Left kidney (tissue), 8 donors: ENCODE measurements at places on chromosomes 5 and 9.

DNA sequence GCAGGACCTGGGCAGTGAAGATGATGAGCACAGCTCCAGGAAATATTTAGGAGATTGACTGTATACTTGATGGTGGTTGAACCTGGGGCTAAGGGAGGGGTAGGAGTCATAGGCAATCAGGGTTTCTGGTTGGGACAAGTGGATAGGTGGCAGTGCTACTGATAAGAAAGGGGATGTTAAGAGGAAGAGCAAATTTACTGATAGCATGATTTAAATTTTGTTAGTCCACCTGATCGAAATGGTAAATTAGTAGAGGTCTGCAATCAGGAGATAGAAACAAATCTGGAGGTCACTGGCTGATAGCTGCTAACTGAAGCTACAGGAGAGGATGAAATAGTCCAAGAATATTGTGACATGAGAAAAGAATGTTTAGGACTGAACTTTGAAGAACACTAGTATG lies 5.7 kb upstream of the C5orf34 start:
- DNase-seq: no peak

- no peak for DNase-seq
These were observed 1.8 kb downstream of the SMIM15 start for GRCh38 chr5:61160497-61160896.

DNA sequence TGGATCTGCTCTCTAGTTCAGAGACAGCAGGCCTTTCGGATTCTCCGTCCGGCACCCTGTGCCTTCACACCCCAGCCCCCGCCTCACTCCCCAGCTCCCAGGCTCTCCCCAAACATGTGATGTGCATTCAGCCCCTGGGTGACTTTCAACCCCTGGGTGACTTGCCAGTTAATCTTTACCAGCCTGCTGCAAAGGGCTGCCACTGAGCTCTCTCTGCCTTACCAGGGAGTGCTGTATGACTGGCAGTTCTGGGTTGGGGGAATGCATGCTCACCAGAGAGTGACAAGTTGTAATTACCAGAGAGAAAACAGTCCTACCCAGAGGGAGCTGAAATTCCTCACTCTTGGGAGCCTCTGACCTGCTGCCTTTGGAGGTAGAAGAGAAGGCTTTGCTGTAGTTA lies 4.9 kb upstream of the ADRA1B start:
- DNase-seq: peak; percentile 74

DNA sequence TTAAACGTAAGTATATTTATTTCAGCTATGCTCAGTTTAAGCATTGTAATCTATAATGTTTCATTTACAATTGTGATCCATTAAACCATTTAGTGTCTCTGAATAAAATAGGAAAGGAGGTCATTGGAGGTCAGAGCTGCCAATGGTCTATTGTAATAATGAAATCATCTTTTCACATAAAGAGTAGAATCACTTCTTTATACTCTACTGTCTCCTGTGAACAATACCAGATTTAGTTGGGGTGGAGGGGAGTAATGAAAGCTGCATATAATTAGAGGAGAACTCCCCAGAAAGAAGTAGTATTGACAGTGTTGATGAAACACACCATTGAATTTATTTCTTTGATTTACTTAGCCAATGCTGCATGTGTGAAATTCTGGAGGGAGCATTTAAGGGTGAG lies 35.1 kb upstream of the ZFYVE16 start:
- no peak for DNase-seq

DNA sequence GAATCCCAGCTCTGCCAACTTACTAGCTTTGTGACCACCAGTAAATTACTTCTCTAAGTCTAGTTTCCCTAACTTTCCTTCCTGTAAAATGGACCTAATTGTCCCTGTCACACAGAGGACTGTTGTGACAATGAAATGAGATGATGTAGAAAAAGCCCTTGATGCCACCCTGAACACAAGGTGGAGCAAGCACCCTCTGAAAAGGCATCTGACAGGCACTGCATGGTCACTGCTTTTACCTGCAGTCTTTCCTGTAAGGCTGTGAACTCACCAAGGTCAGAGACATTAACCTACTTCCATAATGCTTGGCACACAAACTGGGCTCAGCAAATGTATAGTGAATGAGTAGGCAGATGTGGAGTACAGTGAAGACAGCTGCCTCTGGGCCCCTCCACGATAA lies 6.1 kb downstream of the SLC31A2 start:
- DNase-seq: no peak

DNA sequence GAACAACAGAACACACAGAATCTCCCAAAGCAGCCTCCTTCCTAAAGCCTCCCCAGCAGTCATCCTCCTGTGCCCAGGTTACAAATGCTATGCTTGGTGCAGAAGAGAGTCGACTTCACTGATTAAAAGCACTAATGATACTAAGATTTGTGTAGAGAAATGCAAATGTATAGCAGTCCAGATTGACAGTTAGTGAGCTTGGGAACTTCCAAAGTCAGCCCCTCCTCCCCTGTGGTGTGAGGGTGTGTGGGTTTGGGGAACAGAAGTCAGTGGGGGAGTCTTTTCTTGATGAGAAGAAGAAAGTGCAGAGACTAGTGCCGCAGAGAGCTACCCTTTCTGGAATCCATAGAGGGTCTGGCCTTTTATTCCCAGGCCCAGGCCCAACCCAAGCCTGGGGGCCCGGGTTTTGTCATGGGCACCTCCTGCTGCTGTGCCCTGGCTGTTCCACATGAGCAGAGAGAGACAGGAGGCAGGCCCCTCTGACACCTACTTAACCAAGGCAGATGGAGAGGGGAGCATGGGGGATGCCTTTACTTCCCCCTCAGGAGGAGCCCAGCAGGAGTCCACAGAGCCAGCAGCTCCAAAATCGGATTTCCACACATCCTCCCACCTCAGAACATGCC lies 173.3 kb downstream of the DENND1A start:
- no peak for DNase-seq

GRCh38 chr9:108720191-108720642 lies 135.6 kb downstream of the ACTL7B start:
- DNase-seq: no peak

GRCh38 chr5:54643685-54644106 lies 126.1 kb downstream of the SNX18 start:
- no peak for DNase-seq

DNA sequence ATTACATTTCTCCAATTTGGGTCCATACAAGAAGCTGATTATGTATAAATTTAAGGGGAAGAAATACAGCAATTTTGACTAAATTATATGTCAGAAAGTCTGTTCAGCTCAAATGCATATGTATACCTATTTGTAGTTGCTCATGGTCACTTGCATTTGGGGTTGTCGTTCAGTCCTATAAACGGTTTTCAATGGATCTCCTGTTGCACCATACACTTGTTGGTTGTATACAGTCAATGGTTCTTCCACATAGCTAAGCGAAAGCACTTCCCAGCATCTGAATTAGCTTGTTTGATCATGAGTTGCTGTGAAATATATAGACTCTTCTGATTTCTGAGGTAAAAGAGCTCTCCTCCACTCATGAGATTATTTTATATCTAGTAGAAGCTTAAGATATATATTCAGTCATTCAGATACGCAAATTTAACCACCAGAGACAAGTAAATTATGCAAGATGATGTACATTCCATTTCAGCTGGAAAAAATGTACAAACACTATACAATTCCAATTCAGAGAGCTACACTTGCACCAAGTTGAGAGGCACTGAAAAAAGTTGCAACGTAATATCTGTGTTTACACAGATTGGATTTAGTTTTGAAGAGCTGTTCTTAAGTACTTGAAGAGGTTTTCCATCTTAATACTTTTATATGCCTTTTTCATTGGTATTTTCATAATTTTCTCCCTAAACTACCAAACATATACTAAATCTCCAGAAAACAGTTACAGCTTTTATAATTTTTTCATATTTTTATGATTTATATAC lies 64.4 kb upstream of the POU5F2 start:
- no peak for DNase-seq

- no peak for DNase-seq
These were observed 40.7 kb upstream of the S1PR3 start for GRCh38 chr9:88950341-88951154.

GRCh38 chr5:22352493-22352892 lies 500.7 kb downstream of the CDH12 start:
- DNase-seq: no peak

DNA sequence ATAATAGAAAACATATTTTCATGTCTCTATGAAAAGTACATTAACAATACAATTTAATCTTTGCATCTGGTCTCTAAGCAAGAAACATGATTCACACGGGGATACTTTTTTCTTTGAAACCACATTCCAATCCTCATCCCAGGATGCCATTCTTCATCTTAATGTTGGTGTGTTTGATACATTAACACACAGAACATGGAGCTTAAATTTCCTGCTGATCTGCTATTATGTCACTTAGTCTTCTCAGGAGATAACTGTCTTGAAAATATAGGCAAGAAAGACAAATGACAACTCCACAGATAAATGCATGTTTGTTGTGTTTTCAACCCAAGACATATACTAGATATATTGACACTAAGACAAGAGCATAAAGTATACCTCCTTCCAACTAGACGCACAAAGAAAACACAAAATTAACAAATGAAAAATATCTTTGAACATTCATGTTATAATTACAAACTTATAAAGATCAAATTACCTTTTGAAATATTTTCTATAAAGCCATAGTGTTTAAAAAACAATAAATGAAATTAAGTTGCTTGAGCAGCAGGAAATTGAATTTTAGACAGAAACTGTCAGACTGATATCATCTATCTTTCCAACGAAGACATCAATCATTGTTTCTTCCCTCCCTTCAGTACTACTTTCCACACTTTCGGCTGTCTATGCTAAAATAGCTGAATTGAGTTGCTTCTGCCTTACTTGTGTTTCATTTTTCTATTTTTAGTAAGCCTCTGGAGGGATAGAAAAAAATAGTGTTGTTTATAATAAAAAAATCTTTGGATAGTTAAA lies 1676.7 kb upstream of the CDH9 start:
- DNase-seq: no peak

GRCh38 chr9:91044354-91044753 lies 242.7 kb downstream of the SYK start:
- no peak for DNase-seq

- no peak for DNase-seq
These were observed 38.3 kb downstream of the FAM78A start for GRCh38 chr9:131237931-131238401.

DNA sequence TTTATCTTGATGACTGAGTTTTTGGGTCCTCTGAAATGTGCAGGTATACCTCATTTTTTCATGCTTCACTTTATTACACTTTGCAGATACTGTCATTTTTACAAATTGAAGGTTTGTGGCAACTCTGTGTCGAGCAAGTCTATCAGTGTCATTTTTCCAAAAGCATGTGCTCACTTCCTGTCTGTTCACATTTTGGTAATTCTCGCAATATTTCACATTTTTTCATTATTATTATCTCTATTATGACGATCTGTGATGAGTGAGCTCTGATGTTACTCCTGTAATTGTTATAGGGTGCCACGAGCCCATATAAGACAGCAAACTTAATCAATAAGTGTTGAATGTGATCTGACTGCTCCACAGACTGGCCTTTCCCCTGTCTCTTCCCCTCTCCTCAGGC lies 73.4 kb upstream of the FBXW11 start:
- DNase-seq: no peak

DNA sequence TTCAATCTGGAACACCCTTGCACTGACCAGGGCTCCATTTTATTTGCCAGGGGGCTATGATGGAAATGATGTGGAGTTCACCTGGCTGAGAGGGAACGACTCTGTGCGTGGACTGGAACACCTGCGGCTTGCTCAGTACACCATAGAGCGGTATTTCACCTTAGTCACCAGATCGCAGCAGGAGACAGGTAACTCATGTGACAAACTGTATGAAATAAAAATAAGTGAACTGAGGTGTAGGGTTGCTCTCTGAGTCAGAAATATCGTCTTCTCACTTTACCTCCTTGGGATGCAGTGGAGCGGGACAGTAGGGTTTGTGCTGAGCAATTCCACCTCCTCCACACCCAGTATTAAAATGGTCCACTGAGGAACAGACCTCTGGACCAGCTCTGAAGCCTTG lies 22.1 kb downstream of the GABRP start:
- no peak for DNase-seq

DNA sequence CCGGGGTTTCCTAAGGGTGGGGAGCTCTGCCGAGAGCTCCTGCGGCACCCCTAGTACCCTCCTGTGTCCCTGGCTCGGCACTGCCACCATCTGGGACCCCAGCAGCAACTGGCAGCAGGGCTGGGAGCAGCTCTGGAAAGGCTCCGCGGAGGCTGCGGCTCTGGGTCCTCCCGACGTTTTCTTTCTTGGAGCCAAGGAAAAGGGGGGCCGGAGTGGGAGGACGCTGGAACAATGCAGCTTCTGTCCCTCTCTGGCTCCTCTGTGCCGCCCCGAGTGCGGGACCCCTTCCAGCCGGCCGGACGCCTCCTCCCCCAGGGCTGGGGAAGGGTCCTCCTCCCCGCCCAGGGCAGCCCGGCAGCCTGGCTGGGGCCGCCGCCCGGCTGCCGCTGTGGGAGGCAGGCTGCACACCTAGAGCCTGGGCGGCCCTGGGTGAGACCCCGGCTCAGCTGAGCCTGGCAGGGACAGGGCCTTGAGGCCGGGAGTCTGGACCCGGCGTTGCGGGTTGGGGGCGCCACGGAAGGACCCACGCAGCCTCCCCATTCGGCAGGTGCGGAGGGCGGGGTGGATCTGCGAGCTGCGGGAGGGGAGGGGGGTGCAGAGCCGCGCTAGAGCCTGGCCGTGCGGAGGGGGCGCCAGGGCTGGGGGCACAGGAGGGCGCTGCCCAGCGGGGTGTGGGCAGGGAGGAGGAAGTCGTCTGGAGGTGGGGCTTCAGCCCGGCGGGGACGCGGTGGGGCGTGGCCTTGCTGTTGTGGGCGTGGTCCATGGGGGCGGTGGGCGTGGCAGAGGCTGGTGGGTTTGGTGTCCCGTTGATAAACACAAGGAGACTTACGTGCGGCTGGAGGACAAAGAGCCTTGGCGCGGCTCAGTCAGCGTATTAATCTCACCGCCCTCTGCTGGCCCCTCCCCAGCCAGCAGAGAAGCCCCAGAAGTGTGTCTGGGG lies 15.1 kb downstream of the GPSM1 start:
- DNase-seq: peak; percentile 72

- DNase-seq: no peak
These were observed 7.9 kb downstream of the HAND1 start for GRCh38 chr5:154470137-154470536.

DNA sequence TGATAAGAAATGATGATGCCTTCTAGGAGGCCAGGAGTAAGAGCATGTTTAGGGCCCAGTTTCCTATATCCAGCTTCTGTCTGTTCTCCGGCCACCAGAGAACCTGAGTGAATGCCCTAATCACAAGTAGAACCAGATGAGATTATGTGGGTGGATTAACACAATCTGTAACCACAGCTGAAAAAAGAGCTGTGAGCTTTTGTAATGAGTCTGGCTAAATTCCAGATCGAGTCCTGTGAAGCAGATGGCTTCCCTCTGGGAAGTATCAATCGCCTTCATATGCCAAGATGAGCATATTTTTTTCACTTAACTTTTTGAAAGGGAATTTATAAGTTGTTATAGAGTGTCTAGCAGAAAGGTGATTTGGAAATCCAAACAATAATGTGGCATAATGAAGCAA lies 99.8 kb downstream of the NNT start:
- no peak for DNase-seq
